Stimulated activated CD8-positive, alpha-beta memory T cell treated with anti-CD3 and anti-CD28 coated beads, Interleukin-2, amount 100 ng/mL, for 1 hour (primary cell): ENCODE measurements at places on chromosomes 6 and 20.

DNA sequence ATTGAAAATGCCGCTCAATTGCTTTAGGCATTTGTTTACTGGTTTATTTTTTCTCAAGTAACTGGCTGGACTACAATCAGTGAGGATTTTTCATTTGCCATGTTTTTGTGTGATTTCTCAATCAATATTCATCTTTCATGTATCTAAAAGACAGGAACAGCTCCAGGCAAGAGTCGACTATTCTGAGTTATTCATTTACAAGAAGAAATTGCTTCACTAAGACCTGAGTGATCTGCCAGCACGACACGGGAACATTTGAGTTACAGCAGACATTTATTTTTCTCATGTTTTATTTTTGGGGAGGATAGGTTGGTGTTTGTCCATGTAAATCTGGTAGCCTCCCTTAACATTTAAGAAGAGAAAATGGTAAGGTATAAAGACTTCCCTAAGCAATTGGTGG is 124.1 kb downstream of the CBLN4 start:
- no peak for DNase-seq

GRCh38 chr20:47330071-47330470 is 26.4 kb downstream of the ZMYND8 start:
- DNase-seq, result no peak

- DNase-seq, result no peak
These were observed 49.6 kb downstream of the NINL start for GRCh38 chr20:25535762-25536161.

- DNase-seq, result no peak
These were observed 443.4 kb upstream of the MMS22L start for GRCh38 chr6:97726378-97726777.

DNA sequence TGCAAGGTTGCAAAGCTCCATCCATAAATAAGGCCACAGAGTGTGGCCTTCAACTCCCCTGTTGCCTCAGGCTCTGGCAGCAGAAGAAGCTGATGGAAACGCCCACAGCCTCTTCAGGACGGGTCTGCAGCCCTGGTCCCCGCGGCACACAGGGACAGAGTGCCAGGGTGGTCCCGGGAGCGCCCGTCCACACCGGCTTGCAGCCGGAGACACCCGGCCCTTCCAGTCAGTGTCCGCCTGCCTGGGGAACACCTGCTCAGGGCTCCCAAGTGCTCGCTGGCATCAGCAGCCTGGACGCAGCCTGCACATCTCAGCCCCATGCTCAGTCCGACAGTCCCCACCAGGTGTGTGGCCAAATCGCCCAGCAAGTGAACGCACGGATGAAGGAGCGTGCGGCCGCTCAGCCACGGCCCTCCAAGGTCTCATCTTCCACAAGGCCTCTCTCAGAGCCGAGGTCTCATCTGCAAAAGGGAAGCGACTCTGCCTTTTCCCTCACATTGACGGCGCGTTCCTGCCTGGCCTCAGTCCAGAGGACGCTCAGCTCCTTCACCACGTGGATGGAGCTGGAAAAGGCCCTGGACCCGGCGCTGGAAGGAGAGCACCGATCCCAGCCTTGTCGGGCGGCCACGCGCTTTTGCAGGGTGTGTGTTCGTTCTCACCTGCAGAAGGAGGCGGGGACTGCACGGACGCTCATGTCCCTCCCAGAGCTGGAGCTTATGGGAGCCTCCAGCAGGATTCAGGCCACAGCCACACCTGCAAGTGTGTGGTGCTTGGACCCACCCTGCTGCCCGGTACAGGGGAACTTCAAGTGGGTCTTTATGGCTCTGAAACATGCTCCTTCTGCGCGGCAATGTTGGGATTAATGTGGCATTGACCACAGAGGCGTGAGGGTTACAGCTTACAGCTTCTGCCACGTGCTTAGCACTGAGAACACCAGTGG is 180.4 kb downstream of the DLL1 start:
- no peak for DNase-seq

- DNase-seq, result no peak
These were observed 45.0 kb upstream of the IRF4 start for GRCh38 chr6:346386-347030.

DNA sequence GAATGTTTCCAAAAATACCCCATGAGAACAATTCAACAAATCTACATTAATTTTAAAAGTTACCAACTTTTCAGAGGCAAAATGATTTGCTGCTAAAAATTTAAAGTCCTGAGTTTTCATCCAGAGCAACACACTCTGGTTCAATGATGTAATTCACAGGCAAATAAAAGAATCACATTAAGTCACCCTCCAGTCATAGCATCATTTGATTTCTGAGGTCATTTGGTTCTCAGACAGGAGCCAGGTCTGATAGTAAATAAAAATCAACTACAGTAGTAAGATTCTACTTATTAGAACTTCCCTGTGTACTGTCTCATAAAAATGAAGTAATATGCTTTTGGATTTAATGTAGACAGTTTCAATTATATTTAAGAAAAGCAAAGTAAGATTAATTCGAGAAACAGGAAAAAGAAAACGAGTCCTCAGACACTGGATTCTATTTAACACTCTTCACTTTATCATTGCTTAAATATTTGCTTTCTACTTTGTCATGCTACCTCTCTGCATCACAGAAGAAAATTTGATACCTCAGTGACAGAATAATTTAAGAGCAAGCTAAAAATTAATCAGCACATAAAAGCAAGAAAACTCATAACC is 25.8 kb downstream of the MAP7 start:
- DNase-seq, result no peak

GRCh38 chr6:129749749-129750120 is 39.8 kb upstream of the ARHGAP18 start:
- no peak for DNase-seq

DNA sequence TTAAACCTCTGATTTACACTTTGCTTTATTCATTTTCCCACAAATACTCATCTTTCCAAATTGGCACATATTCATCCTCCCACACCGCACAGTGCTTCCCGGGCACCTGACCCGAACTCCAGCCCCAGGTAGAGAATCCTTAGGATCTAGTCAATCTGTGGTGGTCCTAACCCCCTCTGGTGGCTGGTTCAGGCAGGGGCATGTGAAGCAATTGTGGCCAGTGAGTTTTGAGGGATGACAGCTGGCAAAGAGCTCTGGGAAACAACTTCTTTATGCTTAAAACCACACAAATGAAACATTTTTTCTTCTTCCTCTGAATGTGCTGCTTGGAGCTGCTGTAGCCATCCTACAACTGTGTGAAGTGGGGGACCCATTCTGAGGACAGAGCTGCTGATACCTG is 54.7 kb downstream of the ELOVL5 start:
- DNase-seq, result no peak

GRCh38 chr6:16124198-16125180 is 4.4 kb upstream of the MYLIP start:
- no peak for DNase-seq

DNA sequence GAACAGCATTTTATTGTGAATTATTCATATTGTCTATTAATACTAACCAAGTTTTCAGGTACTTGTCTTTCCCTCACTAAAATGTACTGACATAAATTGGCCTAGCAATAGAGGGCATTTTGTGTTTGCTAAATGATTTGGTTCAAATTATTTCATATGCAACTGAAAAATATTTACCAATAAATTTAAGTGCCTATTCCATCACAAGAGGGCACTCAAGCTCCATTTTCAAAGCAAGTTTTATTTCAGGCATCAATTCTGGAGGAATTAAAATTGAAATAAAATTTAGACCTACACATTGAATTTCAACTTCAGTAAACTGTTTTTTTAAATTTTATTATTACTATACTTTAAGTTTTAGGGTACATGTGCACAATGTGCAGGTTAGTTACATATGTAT is 114.3 kb upstream of the SYNCRIP start:
- DNase-seq, result no peak

DNA sequence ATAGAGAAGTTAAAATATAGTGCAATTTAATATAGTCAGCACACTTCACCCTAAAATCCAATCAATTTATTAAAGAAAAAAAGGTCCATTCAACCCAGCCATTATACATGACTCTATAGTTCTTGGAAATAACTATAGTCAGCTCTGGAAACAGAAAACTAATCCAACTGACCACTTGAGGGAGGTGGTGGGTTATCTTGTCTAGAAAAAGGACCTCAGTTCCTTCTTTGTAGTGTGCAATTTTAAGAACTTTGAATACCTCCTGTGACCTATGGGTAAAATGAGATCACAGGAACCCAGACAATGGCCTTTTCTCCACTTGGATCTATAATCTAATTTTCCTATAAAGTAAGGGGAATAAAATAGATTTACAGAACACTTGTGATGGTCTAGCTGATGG is 163.6 kb upstream of the CENPW start:
- no peak for DNase-seq

GRCh38 chr6:123829302-123829953 is 25.8 kb downstream of the NKAIN2 start:
- no peak for DNase-seq

- no peak for DNase-seq
These were observed 99.1 kb downstream of the DLGAP4 start for GRCh38 chr20:36405255-36405654.

DNA sequence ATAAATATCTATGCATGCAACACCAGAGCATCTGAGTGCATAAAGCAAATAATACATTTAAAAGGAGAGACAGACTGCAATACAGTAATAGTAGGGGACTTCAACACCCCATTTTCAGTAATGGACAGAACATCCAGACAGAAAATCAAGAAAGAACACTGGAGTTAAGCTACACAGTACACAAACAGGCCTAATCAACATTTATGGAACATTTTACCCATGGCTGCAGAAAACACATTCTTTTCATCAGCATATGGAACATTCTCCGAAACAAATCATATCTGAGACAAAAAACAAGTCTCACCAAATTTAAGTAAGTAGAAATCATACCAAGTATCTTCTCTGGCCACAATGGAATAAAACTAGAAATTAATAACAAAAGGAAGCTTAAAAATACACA is 50.5 kb downstream of the REV3L start:
- no peak for DNase-seq

- DNase-seq, result no peak
These were observed 323.1 kb downstream of the HDGFL1 start for GRCh38 chr6:22892452-22892851.

DNA sequence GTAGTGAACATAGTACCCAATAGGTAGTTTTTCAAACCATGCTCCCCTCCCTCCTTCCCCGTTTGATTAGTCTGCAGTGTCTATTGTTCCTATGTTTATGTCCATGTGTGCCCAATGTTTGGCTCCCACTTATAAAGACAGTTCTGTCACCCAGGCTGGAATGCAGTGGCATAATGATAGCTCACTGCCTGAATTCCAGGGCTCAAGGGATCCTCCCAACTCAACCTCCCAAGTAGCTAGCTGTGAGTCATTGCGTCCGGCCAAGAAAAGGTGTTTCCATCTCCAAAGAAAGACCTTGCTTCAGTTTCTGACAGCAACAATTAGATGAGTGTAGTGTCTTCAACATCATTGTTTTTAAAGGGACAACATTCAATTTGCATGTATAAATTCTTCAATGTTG is 131.1 kb upstream of the CEP162 start:
- DNase-seq, result no peak
